ENCODE measurements at places on chromosomes 16 and 17.

DNA sequence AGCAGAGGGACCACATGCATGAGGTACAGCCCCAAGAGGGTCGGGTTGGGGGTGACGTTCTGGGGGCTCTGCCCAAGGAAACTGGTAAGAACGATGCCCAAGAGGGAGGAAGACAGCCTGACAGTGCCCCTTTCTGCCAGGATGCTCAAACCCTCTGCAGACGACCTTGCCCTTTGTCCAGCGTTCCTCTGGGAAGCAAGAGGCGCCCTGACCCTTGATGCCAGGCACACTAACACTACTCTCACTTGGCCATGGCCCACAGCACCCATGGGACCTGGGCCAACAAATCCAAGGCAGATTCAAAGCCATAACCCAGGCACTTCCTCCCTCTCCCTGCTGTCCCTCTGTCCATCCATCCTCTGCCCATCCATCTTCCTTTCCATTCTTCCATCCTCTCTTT lies 20.4 kb downstream of the TK2 start:
- no peak for DNase-seq

DNA sequence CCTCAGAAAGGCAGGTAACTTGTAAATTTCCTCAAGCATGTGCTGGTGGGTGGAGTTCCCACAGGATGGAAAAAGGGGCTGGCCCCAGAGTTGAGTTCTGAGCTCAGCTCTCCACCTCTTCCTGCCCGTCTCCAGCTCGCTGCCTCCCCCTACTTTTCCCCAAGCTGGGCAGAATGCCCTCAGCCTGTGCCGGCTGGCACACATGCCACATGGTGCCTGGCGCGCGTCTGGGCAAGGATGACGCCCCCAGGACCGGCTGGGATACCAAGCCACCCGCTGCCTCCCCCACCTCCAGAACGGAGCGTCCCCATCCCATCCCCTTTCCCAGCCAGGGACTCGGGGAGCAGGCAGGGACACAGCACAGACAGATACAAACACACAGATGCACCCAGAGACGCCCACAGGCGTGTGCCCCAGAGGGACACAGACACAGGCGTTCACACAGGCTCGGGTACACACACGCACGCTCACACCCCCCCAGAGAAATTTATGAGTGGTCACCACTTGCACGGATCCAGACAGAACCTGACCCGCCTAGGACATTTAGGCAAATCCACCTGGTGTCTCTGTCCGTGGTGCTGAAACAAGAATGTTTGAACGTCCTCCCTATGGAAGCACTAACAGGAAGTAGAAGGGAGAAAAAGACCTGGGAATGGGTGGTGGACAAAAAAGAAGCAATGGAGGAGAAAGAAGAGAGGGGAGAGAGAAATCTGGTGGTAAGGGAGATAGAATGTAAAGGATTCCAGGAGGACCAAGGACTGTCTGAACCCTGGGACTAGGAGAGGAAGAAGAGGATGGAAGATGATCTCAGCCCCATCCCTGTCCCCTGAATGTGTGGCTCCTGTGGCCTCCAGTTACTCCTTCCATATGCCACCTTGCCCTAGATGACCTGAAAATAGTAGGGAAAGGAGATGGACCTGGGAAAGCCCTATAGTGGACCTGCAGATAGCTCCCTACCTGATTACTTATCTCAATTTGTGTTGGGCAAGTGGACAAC lies 15.5 kb downstream of the NEUROD2 start:
- peak; percentile 62 for DNase-seq

- DNase-seq: no peak
Measured at GRCh38 chr16:80807906-80808305, 3.5 kb upstream of the CDYL2 start.

DNA sequence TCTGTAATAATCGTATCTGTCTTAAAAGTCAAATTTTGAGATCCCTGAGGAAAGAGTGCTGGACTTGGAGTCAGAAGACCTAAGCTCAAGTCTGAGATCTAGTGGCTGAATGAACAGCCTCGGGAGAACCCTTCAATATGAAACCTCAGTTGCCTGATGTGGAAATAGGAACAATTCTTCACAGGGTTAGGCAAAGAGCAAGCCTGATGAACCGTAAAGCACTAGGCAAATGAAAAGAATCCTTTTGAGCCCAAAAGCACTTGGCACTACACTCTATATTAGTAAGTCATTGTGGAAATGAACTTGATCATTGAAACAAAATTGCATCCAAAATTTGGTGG lies 20.2 kb downstream of the TXNDC11 start:
- DNase-seq: no peak

GRCh38 chr17:33082529-33083173 lies 91.0 kb downstream of the SPACA3 start:
- no peak for DNase-seq

- no peak for DNase-seq
Measured at GRCh38 chr16:8816967-8817655, 19.5 kb downstream of the PMM2 start.

GRCh38 chr16:19713697-19714096 lies 4.3 kb downstream of the KNOP1 start:
- DNase-seq: no peak

DNA sequence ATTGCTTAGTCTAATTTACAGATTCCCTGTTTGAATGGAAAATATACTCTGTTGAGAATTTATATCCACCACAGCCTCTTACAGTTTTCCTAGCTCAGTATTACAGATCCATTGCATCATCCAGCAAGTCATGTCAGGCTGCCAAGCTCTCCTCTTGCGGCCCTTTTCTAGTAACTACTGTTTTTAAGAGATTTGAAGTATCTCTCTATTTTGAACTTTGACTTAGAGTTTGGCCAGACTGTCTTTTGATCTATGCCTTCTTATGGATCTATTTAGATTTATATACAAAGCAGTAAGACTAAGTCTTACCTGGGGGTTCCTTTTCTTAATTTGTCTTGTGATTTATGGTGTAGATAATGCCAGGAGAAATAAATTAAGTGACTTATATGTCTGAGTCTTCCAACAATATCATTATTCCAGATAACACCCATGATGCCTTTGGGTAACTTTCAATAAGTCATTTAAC lies 53.1 kb upstream of the ABCC11 start:
- no peak for DNase-seq

GRCh38 chr16:79602628-79603014 lies 2.1 kb upstream of the MAF start:
- no peak for DNase-seq

DNA sequence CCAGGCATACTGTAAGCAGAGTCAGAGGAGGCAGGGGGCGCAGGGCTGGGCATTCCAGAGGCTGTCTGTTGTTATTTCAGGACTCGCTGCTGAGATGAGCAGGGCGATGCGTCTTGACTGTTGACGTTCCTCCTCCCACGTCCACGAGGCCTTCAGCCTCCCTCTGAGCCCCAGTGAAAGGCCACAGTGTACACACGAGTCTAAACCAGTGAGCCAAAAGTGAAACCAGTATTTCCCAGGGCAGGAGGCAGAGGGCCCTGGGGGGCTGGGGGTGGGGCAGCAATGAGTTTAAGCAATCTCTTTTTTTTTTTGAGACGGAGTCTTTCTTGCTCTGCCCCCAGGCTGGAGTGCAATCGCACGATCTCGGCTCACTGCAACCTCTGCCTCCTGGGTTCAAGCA lies 21.5 kb downstream of the SMTNL2 start:
- peak; percentile 52 for DNase-seq

DNA sequence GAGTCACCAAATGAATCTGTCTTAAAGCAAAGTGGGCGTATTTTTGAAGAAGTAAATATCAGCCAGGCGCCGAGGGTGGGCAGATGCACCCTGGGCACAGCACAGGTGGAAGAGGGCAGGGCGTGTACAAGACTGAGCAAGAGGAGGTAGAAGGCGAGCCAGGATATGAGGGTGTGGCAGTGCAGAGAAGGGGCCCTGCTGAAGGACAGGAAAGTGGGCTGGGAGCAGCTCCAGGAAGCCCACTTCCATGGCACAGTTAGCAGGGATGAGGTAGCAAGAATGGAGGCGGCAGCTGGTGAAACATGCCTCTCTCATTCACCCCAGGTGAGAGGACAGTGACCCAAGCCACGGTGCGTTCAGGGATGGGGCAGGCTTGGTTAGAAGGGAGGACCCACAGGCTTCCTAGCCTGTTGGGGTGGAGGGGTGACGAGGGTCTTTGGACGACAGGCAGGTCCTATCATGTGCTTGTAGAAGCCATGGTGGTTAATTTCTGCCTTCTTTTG lies 149.3 kb downstream of the CLEC16A start:
- no peak for DNase-seq

DNA sequence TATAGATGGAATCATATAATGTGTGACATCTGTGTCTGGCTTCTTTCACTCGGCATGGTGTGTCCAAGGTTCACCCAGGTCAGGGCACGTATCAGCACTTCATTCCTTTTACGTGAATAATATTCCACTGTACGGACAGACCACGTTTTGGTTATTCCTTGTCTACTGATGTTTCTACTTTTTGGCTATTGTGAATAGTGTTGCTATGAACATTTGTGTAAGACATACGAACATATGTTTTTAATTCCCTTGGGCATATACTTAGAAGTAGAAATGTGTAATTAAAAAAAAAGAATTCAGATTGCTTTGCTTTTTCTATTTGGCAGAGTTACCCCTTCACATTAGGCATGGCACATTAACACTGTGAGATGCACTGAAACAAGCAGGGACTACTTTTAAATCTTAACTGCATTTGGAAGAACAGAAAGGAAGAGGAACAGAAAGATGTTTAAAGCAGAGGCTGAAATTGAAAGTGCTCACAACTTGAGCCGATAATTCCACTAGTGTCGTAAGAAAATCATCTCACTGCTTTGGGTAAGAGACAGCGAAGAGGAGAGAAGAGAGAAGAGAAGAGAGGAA lies 105.3 kb downstream of the VPS53 start:
- no peak for DNase-seq

- no peak for DNase-seq
Measured at GRCh38 chr17:6660101-6660500, 8.5 kb downstream of the C17orf100 start.

DNA sequence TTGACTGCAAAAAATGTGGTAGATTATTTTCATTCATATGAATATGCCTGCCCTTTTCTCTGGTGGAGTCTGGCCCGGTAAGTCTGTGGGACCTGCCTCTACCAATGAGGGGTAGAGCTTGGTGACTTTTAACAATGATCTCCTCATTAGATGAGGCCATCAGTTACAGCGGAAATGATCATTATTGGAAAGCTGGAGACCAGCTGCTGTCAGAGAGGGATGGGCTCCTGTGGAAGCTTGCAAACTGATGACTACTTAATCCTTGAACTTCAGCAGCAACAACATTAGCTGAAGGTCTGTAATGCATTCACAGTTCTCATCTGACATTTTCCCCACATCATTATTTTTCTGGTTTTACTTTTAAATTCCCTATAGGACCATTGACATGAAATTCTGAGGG lies 194.1 kb downstream of the CDH13 start:
- DNase-seq: no peak

DNA sequence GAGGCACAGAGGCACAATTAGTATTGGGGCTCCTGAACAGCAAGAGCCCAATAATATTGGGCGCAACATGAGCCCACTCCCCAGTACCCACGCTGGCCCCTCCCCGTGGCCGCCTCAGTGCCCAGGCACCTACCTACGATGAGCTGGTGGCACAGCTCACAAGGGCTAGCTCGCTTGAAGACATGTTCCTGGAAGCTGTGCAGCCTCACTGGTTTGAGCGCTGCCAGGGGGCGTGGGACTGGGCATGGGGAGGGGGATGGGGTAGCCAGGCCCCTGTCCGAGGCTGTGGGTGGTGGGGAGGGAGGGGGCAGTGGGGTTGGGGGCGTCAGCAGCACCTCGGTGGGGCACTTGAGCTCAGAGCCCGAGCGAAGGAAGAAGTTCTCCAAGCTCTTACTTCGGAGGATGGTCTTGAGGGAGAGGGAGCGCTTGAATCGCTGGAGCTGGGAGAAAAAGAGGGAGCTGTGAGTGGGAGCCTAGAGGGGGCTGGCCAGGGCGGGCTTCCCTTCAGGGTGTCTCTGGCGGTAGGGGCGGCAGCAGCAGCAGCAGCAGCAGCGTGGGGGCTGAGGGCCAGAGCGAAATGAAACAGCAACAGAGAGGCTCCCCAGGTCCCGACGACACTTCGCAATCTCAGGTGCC lies 7.9 kb downstream of the STAC2 start:
- DNase-seq: no peak

DNA sequence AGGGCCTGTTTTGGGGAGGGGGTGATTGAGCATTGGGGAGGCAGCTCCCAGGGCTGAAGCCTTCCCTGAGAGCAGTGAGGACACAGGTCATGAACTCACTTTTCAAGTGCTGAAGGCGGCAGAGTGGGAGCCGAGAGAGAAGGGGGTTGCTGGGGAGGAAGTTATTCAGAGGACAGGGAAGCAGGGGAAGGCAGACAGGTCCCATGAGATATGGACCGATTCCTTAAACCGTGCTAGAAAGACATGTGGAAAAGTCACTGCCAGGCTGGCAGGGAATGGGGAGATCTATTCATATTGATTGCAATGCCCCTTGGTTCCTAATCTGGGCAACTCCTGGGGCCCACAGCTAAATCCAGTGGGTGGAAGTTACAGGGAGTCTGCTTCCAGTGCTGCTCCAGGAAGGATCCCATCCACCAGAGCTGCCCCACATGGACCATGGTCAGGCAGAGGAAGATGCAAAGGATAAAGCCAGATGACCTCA lies 1.1 kb downstream of the CCL4 start:
- DNase-seq: no peak

GRCh38 chr17:45757431-45758218 lies 26.5 kb upstream of the CRHR1 start:
- DNase-seq: no peak

- no peak for DNase-seq
Measured at GRCh38 chr17:17079336-17079735, 37.1 kb downstream of the MPRIP start.

- DNase-seq: peak; percentile 60
Measured at GRCh38 chr17:63435681-63436522, 10.2 kb downstream of the CYB561 start.

DNA sequence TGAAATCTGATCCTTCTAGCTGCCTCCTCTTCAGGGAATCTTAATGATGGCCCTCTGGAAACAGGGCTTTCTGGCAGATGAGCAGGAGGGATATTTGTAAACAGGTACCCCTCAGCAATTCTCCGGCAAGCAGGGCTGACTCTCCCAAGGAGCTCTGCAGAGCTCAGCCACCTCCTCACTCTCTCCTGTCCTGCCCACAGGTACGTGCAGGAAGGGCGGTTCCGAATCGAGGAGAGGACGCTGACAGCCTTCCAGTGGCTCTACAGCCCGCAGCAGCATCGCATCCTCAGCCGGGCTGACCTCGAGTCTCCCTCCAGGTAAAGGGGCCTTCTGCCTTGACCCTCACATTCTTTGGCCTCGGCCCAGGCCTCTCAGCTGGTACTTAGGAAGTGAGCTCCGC lies 20.7 kb upstream of the CCDC92B start:
- DNase-seq: no peak

GRCh38 chr16:79049040-79049439 lies 551.5 kb downstream of the MAF start:
- DNase-seq: no peak

GRCh38 chr17:66123163-66123562 lies 68.8 kb downstream of the CEP112 start:
- DNase-seq: no peak

- DNase-seq: no peak
Measured at GRCh38 chr17:56754523-56755208, 79.1 kb downstream of the C17orf67 start.

Data from GM20000 (cell line).